ENCODE measurements at places on chromosomes 1 and 21. TPM values are rescaled to one million over a fixed set of nuclear protein-coding genes. Genes with fewer than 3 reads are reported as not detected.

DNA sequence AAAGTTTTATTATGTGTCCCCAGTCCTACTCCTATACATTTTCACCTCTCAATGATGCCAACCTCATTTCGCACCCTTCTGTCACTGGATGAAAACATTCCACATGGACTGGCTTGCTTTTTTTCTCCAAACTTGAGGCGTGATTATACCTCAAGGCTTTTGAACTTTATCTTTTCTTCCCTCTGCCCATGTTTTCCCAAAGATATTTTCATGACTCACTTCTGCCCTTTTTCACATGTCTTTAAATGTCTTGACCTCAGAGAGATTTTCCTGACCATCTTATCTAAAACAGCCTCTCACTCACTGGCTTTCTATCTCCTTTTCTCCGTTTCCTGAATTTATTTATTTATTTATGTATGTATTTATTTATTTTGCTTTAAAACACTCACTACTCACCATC lies 659.0 kb downstream of the PTPRC start:
- H3K4me3 ChIP-seq: no peak overlapping the region
- DNase-seq: no peak
- H3K27me3 ChIP-seq: no peaks in the 10 kb centered on the region
- no peaks in the 10 kb centered on the region for H3K36me3 ChIP-seq
- no peak overlapping the region for H3K27ac ChIP-seq

DNA sequence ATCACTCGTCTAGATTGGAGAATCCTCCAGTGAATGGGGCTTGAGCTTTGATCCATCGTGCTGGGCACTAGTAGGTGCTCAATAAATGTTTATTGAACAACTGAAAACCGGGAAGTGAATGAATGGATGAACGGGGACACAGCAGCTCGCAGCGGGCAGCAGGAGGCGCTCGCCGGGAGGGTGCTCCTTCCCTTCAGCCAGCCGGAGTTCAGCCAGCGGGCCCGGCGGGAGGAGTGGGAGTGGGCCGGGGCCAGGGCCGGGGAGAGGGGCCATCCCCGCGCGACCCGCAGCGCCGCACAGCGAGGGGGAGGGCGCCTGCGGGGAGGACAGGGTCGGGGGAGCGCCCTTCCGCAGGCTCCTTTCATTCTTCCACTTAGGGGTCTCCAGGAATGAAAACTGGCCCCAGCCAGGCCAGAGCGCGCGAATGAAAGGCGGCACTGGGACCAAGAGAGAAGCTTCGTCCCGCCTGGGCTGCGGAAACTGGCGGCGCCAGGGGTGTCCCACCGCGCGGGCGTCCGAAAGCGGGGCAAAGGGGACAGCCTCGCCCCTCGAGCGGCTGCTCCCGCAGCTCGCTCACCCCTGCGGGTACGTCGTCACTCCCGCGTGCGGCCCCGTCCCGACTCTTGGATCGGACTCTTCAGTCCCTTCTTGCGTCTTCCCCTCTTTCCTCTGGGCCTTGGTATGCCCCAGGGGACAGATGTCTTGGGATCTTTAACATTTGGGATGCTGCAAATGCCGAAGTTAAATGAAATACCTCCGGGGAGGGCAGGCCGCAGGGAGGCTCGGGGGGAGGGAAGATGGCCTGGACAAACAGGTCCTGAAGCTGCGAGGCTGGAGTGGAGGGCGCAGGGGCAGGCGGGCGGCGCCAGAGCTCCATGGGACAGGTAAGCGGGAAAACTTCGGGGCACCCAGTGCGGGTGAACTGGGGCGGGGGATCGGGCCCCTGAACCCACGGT lies 3.6 kb upstream of the INAVA start:
- H3K36me3 ChIP-seq: no peaks in the 10 kb centered on the region
- DNase-seq: no peak
- no peak overlapping the region for H3K27ac ChIP-seq
- H3K4me3 ChIP-seq: peak overlapping the region; percentile 29
- H3K27me3 ChIP-seq: no peaks in the 10 kb centered on the region

- H3K4me3 ChIP-seq: no peak overlapping the region
- no peaks in the 10 kb centered on the region for H3K27me3 ChIP-seq
- DNase-seq: peak; percentile 13
- no peak overlapping the region for H3K27ac ChIP-seq
- H3K36me3 ChIP-seq: no peaks in the 10 kb centered on the region
Measured at GRCh38 chr1:228289239-228289849, 81.5 kb downstream of the OBSCN start.

GRCh38 chr1:243291292-243291691 lies 35.5 kb downstream of the SDCCAG8 start:
- H3K4me3 ChIP-seq: no peak overlapping the region
- DNase-seq: no peak
- no peak overlapping the region for H3K27ac ChIP-seq
- no peaks in the 10 kb centered on the region for H3K36me3 ChIP-seq
- H3K4me1 ChIP-seq: peaks cover 1% of the 10 kb centered on the region

GRCh38 chr1:182257369-182258063 lies 134.1 kb downstream of the GLUL start:
- H3K27ac ChIP-seq: no peak overlapping the region
- DNase-seq: no peak
- H3K4me3 ChIP-seq: no peak overlapping the region
- H3K36me3 ChIP-seq: no peaks in the 10 kb centered on the region
- no peaks in the 10 kb centered on the region for H3K27me3 ChIP-seq
- peaks cover 4% of the 10 kb centered on the region for H3K4me1 ChIP-seq

DNA sequence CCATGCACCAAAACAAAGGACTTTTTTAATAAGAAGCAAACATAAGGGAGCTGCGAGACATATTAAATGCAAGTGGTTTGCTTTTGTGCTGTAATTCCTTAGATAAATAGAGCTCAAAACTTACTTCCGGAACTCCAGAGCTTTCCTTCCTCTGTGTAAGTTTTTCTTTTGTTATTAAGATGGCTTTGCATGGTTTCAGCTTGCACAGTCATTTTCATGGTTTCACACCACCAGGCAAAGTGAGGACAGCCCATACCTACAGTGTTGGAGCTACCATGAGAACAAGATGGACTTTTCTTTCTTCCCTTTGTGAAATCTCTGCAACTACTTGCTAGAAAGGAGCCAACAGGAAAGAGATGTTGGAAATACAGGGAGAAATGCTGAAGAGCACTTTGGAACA lies 368.0 kb downstream of the SETD4 start:
- no peak overlapping the region for H3K27ac ChIP-seq
- H3K4me3 ChIP-seq: no peak overlapping the region
- H3K4me1 ChIP-seq: peaks cover 9% of the 10 kb centered on the region
- DNase-seq: no peak

DNA sequence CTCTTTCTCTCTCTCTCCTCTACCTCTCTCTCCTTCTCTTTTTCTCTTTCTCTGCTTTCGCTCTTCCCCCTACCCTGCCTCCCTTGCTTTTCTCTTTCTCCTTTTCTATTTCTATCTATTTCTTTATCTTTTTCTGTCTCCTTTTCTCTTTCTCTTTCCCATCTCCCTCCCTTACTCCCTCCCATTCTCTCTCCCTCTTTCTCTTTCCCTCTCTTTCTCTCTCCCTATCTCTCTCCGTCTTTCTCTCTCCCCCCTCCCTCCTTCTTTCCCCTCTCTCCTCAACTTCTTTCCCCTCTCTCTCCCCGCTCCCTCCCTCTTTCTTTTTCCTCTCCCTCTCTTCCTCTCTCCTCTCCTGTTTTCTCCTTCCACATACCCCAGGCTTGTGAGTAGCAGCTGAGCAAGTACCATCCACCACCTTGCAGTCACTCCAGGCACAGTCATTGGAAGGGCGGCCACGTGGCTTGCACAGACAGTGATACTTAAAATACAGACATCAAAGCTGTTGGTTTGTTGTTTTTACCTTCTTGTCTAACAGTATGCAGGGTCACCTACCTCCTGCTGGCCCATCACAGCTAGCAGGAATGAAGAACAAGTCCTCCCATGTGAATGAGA lies 209.1 kb upstream of the COA6 start:
- no peaks in the 10 kb centered on the region for H3K27me3 ChIP-seq
- H3K36me3 ChIP-seq: no peaks in the 10 kb centered on the region
- H3K27ac ChIP-seq: no peak overlapping the region

DNA sequence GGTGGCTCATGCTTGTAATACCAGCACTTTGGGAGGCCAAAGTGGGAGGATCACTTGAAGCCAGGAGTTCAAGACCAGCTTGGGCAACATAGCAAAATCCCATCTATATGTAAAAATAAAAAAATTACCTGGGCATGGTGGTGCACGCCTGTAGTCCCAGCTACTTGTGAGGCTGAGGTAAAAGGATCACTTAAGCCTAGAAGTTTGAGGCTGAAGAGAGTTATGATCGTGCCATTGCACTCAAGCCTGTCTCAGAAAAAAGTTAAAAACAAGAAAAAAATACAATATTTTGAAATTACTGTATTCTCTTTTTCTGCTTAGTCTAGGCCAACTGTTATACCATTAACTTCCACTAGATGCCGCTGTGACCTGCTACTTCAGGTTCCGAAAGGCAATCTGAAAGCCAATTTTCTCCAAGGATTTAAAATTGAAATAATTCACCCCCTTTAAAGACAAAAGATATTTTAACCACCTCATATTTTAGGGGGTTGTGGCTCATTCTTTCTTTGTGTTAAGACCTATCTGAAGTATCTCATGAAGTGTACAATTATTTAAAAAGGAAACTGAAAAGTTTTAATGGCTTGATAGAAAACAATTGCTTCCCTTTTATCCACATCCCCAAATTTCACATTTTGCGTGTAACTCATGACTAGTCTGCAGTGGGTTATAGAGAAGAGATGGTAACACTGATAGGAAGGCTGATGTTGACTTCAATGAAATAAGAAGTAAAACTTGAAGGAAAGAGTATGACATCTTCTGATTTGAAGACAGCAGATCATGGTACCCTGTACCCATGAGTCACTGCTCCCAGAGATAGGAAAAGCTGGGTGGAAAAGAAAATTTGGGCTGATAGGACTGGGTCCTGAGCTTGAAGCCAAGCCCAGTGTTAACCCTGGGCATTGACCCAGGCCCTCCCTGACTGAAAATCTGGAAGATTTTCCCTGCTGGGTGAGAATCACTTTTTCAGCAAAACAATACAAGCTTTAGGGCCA lies 24.4 kb upstream of the CLDN14 start:
- H3K4me1 ChIP-seq: no peaks in the 10 kb centered on the region
- H3K4me3 ChIP-seq: no peak overlapping the region
- H3K36me3 ChIP-seq: no peaks in the 10 kb centered on the region
- DNase-seq: peak; percentile 47
- no peaks in the 10 kb centered on the region for H3K27me3 ChIP-seq
- H3K27ac ChIP-seq: no peak overlapping the region

DNA sequence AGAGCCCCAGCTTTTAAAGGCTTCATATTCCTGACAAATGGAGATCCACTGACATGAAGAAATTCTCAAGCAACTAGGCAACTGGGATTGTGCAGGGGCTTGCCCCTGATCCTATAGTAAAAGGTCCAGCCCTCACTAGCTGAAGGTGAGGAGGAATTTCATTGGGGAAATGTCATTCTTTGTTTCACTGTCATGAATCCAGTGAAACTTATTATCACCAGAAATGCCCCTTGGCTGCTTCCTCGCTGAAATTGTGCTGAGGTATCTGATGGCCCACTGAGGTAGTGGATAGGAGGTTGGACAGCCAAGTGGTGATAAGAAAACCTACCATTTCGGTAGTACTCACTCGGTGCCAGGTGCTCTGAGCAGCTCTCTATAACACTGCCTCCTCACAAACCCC lies 36.2 kb downstream of the CCN1 start:
- H3K27ac ChIP-seq: no peak overlapping the region
- no peaks in the 10 kb centered on the region for H3K27me3 ChIP-seq
- H3K4me3 ChIP-seq: no peak overlapping the region
- peaks cover 5% of the 10 kb centered on the region for H3K4me1 ChIP-seq

The SPRR2G gene
- polyA plus RNA-seq: not detected

The FCAMR gene
- polyA plus RNA-seq: not detected

The C1QA gene
- 89.6 TPM for polyA plus RNA-seq

The PLA2G2C gene
- not detected for polyA plus RNA-seq

The SPATA21 gene
- polyA plus RNA-seq: 0.17 TPM

The MYOM3 gene
- polyA plus RNA-seq: 1.2 TPM
